ENCODE measurements at places on chromosomes 12 and 14. TPM values are rescaled to one million over a fixed set of nuclear protein-coding genes. Genes with fewer than 3 reads are reported as not detected.

- no peak overlapping the region for H3K4me3 ChIP-seq
- H3K36me3 ChIP-seq = peaks cover 41% of the 10 kb centered on the region
- no peak for DNase-seq
- H3K4me1 ChIP-seq = no peaks in the 10 kb centered on the region
- H3K27me3 ChIP-seq = no peaks in the 10 kb centered on the region
Observed at GRCh38 chr14:102056694-102057442, 30.0 kb downstream of the HSP90AA1 start.

DNA sequence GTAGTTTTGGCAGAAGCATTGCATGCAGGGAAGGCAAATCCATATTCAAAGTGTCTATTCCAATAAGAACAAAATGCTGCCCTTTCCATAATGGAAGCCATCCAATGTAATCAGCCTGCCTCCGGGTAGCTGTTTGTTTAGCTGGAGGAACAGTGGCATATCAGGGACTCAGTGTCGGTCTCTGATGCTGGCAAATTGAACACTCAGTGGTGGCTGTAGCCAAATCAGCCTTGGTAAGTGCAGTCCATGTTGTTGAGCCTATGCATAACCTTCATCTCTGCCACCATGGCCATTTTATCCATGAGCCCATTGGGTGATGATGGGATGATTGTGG, 147.8 kb upstream of the MAX start:
- H3K4me3 ChIP-seq = no peak overlapping the region
- H3K4me1 ChIP-seq = peaks cover 20% of the 10 kb centered on the region
- H3K36me3 ChIP-seq = peaks cover 10% of the 10 kb centered on the region
- no peaks in the 10 kb centered on the region for H3K27me3 ChIP-seq
- DNase-seq = no peak
- no peak overlapping the region for H3K27ac ChIP-seq

DNA sequence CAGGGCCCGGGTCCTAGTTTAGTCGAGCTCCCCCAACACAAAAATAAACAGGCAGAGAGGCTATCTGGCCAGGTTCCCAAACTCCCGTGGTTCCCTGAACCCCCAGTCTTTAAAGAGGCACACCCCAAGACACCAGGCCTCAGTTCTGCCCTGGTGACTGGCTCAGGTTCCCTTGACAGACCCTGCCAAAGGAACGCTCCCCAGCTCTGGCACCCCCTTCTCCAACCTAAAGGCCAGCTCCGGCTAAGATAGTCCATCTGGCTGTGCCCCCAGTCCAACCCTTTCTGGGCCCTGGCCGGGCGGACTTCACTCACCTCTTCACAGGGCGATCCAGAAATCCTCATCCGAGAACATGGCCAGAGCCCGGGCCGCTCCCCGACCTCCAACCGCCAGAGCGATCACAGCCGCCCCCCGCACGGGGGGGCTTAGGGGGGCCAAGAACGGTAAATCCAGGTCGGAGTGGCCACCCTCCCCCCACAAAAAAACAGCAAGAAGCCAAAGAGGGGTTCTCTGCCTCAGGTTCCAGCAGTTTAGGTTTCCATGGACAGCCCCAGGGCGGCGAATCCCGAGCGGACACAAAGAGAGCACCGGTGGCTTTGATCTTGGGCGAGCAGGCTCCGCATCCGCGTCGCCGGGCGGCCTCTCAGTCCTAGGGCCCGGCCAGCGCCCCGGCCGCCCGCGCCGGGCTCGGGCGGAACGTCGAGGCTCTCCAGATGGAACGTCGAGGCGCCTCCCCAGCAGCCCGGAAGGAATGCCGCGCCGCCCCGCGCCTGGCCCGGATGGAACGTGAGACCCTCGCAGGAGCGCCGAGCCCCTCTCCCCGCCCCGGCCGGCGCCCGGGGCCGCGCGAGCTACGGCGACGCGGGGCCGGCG, 1.1 kb downstream of the KMT2D start:
- peak overlapping the region; percentile 77 for H3K27ac ChIP-seq
- peaks cover 42% of the 10 kb centered on the region for H3K36me3 ChIP-seq
- DNase-seq = peak; percentile 13
- peak overlapping the region; percentile 79 for H3K4me3 ChIP-seq

DNA sequence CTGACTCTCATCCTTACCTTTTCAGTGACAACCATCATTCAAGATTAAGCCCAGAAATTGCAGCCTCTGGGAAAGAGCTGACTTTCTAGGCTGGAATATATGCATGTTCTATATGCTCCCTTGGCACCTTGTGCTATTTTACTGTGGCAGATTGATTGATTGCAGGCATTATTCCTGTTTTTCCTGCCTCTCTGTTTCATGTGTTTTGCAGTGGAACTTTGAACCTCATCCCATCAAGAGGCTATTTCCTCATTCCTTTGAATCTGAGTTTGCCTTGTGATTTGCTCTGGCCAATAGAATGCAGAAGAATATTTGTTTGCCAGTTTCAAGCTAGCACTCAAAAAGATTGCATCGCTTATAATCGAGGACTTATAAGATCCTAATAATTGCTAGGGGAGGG, 174.8 kb upstream of the DCN start:
- peak overlapping the region; percentile 38 for H3K27ac ChIP-seq
- no peaks in the 10 kb centered on the region for H3K36me3 ChIP-seq
- peak; percentile 35 for DNase-seq
- H3K27me3 ChIP-seq = no peaks in the 10 kb centered on the region

DNA sequence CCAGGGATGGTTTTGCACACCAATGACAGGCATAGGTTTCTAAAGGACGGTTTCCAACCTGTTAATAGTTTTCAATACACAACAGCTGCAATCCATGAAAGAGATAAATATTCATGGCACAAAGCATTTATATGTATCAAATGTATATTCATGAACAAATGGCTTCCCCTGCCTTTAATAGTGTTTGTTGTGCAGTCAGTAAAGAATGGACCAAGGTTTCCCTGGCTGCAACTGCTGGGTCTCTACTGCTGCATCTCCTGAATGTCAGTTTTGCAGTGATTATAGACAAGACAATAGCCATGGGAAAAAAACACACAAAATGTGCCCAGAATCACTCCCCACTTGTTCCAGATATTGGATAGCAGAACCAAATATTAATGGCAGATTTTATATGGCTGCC, 284.1 kb downstream of the BTG1 start:
- H3K4me1 ChIP-seq = no peaks in the 10 kb centered on the region
- no peak for DNase-seq
- no peaks in the 10 kb centered on the region for H3K27me3 ChIP-seq
- H3K27ac ChIP-seq = no peak overlapping the region

NRIP2 gene
- not detected for total RNA-seq

- H3K36me3 ChIP-seq = peaks cover 6% of the 10 kb centered on the region
- H3K27me3 ChIP-seq = no peaks in the 10 kb centered on the region
- peaks cover 14% of the 10 kb centered on the region for H3K4me1 ChIP-seq
- peak overlapping the region; percentile 61 for H3K27ac ChIP-seq
- H3K4me3 ChIP-seq = peak overlapping the region; percentile 28
Observed at GRCh38 chr14:91392623-91393303, 24.9 kb downstream of the CCDC88C start.

TMEM19 gene
- total RNA-seq = 20.6 TPM

DNA sequence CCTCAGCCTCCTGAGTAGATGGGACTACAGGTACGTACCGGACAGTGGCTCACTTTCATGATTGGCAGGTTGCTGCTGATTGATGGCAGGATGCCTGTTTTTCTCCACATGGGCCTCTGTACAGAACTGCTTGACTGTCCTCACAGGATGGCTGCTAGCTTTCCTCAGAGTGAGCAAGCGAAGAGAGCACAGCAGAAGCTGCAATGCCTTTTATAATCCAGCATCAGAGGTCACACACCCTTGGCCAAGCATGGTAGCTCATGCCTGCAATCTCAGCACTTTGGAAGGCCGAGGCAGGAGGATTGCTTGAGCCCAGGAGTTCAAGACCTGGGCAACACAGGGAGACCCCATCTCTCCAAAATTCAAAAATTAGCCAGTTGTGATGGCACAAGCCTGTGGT, 31.0 kb downstream of the ARF6 start:
- no peaks in the 10 kb centered on the region for H3K27me3 ChIP-seq
- no peak for DNase-seq
- peaks cover 8% of the 10 kb centered on the region for H3K4me1 ChIP-seq
- no peak overlapping the region for H3K4me3 ChIP-seq

GRCh38 chr14:65476273-65476941, 63.9 kb downstream of the FUT8 start:
- peaks cover 13% of the 10 kb centered on the region for H3K36me3 ChIP-seq
- peak overlapping the region; percentile 15 for H3K27ac ChIP-seq

GRCh38 chr12:79326222-79326621, 364.5 kb downstream of the PAWR start:
- no peaks in the 10 kb centered on the region for H3K4me1 ChIP-seq
- no peak for DNase-seq
- no peak overlapping the region for H3K4me3 ChIP-seq
- H3K27ac ChIP-seq = no peak overlapping the region

- no peak for DNase-seq
- H3K36me3 ChIP-seq = peaks cover 6% of the 10 kb centered on the region
- H3K4me1 ChIP-seq = peaks cover 26% of the 10 kb centered on the region
- H3K27ac ChIP-seq = no peak overlapping the region
- H3K4me3 ChIP-seq = no peak overlapping the region
- no peaks in the 10 kb centered on the region for H3K27me3 ChIP-seq
Observed at GRCh38 chr12:47739979-47740378, 14.7 kb upstream of the ENDOU start.

NYNRIN gene
- 8.4 TPM for total RNA-seq

DNA sequence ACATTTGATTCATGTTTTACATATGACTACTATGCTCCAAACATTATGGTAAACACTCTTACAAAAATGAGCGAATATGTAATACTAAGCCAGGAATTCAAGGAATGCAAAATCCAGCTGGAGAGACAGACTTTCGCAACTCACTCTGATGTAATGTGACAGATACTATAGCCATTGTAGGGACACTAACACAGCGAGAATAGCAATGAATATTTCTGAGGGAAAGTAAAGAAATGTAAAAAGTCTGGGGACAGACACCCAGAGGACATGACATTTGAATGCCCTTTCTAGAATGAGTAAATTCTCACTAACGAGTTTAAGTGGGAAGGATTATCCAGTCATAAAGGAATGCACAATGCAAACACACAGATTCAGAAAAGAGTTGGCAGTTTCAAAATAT, 121.9 kb downstream of the PIK3C2G start:
- H3K27ac ChIP-seq = peak overlapping the region; percentile 73
- H3K4me1 ChIP-seq = peaks cover 21% of the 10 kb centered on the region
- peaks cover 5% of the 10 kb centered on the region for H3K36me3 ChIP-seq
- H3K4me3 ChIP-seq = peak overlapping the region; percentile 17
- DNase-seq = peak; percentile 27

KRT7 gene
- 2,828 TPM for total RNA-seq

INHBC gene
- total RNA-seq = not detected

- no peak overlapping the region for H3K4me3 ChIP-seq
- H3K27me3 ChIP-seq = no peaks in the 10 kb centered on the region
- H3K27ac ChIP-seq = no peak overlapping the region
- no peak for DNase-seq
Observed at GRCh38 chr12:39412210-39412609, 30.7 kb downstream of the KIF21A start.

FZD10 gene
- total RNA-seq = not detected

- H3K36me3 ChIP-seq = no peaks in the 10 kb centered on the region
- no peak overlapping the region for H3K27ac ChIP-seq
- no peaks in the 10 kb centered on the region for H3K4me1 ChIP-seq
- no peak overlapping the region for H3K4me3 ChIP-seq
- peaks cover 91% of the 10 kb centered on the region for H3K27me3 ChIP-seq
Observed at GRCh38 chr12:11408096-11408495, 12.7 kb upstream of the PRB2 start.

DNA sequence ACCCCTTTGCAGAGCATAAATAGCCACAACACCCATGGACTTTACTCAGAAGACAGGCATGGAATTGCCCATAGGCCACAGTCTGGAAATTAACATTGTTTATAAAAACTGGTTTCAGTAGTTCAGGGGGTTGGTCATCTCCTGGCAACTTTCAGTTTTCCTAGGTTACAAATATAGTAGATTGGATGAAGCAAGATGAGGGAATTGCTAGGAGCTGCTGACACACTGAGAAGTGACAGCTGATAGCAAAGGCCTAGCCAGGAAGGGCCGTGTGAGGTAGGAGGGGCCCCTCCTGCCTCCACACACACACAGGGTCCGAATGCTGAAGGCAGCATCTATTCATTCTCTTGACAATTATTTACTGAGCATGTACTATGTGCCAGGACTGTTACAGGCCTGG, 8.3 kb downstream of the GALNT16 start:
- DNase-seq = no peak
- H3K36me3 ChIP-seq = no peaks in the 10 kb centered on the region
- H3K4me1 ChIP-seq = no peaks in the 10 kb centered on the region
- H3K4me3 ChIP-seq = no peak overlapping the region

GRCh38 chr14:82889701-82890100, 1356.0 kb upstream of the SEL1L start:
- no peak overlapping the region for H3K27ac ChIP-seq
- H3K27me3 ChIP-seq = no peaks in the 10 kb centered on the region
- H3K36me3 ChIP-seq = no peaks in the 10 kb centered on the region
- no peak overlapping the region for H3K4me3 ChIP-seq

DNA sequence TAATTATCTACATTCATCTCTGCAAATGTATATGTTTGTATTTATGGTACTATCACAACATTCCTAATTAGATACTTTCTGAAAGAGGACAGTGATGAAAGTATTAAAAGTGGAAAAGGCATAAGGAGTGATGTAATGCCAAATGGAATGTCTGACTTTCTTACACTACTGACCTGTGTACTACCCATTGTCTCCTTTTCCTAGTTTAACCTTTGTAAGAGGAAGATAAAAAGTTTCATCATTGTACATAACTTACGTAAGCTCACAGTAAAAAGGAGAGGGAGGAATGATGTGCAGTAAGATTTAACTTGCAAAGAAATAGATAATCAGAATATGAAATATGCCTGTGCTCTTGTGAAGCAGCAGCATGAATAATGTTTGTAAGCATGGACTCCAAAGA, 55.9 kb downstream of the SOX5 start:
- no peaks in the 10 kb centered on the region for H3K27me3 ChIP-seq
- H3K4me3 ChIP-seq = no peak overlapping the region
- no peak for DNase-seq
- no peaks in the 10 kb centered on the region for H3K4me1 ChIP-seq

- no peak overlapping the region for H3K27ac ChIP-seq
- no peaks in the 10 kb centered on the region for H3K27me3 ChIP-seq
- no peak for DNase-seq
- no peak overlapping the region for H3K4me3 ChIP-seq
- no peaks in the 10 kb centered on the region for H3K4me1 ChIP-seq
Observed at GRCh38 chr12:119964123-119964522, 24.9 kb upstream of the BICDL1 start.

- peaks cover 36% of the 10 kb centered on the region for H3K4me1 ChIP-seq
- peak overlapping the region; percentile 94 for H3K4me3 ChIP-seq
- H3K27ac ChIP-seq = peak overlapping the region; percentile 97
- no peak for DNase-seq
- H3K27me3 ChIP-seq = no peaks in the 10 kb centered on the region
Observed at GRCh38 chr14:106843386-106843785, 1317.0 kb downstream of the TMEM121 start.

NANOG gene
- total RNA-seq = not detected

GRCh38 chr12:94103986-94104385, 44.4 kb upstream of the PLXNC1 start:
- peaks cover 86% of the 10 kb centered on the region for H3K27me3 ChIP-seq
- no peak overlapping the region for H3K27ac ChIP-seq
- DNase-seq = no peak
- H3K4me1 ChIP-seq = peaks cover 17% of the 10 kb centered on the region
- no peak overlapping the region for H3K4me3 ChIP-seq
